Right renal pelvis (tissue), 4 donors: ENCODE measurements at places on chromosomes 6 and 20.
A peak's percentile ranks its signal among the peaks of the same experiment; 100 is the strongest.

- no peak for DNase-seq
Observed at GRCh38 chr6:11278207-11278559, 45.7 kb upstream of the NEDD9 start.

DNA sequence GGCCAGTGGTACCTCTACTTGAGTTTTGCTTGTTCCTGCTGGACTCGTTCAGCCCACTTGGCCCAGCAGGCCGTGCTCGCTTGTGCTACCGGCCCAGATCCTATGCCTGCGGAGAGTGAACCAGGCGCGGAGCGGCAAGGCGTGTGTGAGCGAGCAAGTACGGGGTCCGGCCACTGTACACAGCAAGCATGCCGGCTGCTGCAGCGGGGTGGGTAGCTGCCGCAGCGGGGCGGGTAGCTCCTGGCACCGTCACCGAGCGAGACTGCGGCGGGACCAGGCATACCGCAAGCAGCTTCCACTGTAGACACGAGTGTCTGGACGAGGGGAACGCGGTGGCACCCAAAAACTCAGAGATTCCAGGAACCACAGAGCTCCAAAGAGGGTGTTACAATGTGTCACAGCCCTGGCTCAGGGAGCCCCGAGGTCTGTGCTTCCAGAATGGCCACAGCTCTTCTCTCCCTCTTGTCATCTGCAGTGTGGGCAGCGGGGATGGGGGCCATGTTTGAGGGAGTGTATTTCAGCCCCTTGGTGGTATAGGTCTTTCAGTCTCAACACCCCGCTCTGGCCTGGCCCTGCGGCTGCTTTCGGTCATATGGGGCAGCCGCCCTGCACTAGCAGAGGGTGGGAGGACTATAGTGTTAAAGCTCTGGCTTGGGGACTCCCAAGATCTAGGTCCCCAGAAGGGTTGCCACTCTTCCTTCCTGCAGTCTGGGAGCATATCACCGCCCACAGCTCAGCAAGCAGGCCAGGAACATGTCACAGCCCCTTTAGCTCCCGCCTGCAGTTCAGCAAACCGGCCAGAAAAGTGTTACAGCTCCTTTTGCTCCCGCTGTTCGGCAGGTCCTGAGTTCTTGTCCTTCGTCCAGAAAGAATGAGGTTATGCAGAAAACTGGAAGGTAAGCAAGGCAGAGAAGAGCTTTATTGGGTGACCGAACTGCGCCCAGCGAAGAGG lies 6.1 kb upstream of the RWDD1 start:
- DNase-seq: no peak

DNA sequence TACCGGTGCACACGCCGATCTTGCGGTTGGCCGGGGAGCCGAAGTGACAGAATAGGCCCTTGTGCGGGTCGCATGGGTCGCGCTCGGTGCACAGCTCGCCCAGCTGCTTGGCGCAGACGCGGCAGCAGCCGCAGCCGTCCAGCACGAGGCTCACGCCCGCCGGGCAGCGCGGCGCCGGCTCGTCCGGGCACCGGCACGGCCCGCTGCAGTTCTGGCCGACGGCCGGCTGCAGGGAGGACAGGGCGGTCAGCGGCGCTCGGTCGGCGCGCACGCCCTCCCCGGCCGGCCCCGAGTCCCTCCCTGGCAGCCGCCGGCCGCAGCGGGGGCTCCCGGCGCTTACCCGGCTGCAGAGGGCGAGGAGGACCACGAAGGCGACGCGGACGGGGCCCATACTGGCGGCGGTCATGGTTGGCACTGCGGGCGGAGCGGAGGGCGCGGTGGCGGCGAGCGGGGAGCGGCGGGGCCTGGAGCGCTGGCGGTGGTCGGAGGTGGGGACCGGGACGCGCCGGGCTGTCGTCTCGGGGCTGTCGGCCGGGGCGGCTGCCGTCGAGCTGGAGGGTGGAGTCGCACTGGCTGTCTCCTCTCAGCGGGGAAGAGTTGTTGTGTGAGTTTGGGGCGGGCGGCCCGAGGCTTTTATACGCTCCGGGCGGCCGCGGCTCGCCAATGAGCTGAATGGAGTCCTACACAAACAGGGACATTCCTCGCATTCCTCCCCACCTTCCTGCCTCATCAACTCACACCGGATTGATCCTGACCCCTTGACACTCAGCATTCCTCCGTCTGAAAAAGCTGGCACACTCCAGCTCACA lies at the start of gene CCN2:
Gene CCN2 (minus strand): TSS at position 606 of the 809 bp plus-strand sequence. CDS start 200 bp downstream, at position 406.
- DNase-seq: peak; percentile 75

GRCh38 chr20:31716818-31717477 lies 5.7 kb downstream of the BCL2L1 start:
- DNase-seq: no peak

GRCh38 chr6:138818496-138819194 lies 22.8 kb downstream of the ECT2L start:
- DNase-seq: no peak

GRCh38 chr20:44398335-44398734 lies 42.8 kb downstream of the HNF4A start:
- no peak for DNase-seq

GRCh38 chr6:33668328-33668727 lies 43.2 kb downstream of the UQCC2 start:
- DNase-seq: no peak

- no peak for DNase-seq
Observed at GRCh38 chr6:82145926-82146452, 101.6 kb downstream of the IBTK start.

GRCh38 chr6:6583836-6584235 lies 4.7 kb upstream of the LY86 start:
- no peak for DNase-seq

DNA sequence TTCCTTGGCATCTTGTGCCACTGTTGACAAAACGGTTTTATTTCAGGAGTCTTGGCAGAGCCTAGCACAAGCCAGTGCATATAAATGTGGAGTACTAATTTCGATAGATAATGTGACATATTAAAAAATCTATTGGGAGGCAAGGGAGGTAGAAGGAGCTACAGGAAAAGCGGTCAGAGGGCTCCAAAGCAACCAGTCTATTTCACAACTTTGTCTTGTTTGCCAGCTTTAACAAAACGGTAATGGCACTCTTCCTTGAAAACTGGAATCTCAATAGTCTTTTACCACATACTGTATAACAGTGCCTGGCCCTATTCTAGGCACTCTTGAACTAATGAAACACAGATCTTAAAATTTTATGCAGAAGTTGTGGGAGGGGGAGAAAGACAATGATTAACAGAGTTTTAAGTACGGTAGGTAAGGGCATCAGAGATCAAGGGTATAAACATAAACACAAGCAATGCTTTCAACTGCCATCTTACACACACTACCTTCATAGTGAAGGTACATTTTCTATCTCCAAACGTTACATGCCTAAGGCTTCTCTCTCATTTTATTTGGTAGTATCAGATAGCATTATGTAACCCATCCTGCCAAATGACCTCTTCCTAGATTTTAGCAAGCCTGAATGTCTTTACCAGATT lies 33.5 kb upstream of the SYNCRIP start:
- DNase-seq: no peak

GRCh38 chr6:42201382-42201781 lies 6.6 kb upstream of the GUCA1B start:
- DNase-seq: no peak

DNA sequence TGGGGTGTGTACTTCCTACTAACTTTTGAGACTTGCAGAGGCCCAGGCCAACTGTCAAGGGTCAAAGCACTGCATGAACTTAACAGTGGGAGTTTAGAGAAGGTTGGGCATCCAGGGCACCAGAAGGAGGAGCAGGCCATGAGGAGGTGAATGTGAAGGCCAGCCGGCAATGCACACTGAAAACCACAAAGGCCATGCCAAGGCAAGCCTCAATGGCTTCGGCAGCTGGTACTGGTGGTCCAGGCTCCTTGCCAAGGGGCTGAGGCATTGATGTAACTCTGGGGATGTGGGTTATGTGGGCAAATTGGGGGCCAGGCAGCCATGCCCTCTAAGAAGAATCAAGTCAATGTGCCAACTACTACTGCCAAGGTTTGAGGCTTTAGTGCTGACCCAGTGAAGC lies 222.4 kb downstream of the UNC5CL start:
- DNase-seq: no peak

- DNase-seq: no peak
Observed at GRCh38 chr20:4689220-4689619, 32.5 kb upstream of the PRND start.

- DNase-seq: no peak
Observed at GRCh38 chr6:26478100-26478984, 20.6 kb downstream of the BTN2A1 start.

GRCh38 chr6:133551847-133552341 lies 310.7 kb downstream of the EYA4 start:
- no peak for DNase-seq

DNA sequence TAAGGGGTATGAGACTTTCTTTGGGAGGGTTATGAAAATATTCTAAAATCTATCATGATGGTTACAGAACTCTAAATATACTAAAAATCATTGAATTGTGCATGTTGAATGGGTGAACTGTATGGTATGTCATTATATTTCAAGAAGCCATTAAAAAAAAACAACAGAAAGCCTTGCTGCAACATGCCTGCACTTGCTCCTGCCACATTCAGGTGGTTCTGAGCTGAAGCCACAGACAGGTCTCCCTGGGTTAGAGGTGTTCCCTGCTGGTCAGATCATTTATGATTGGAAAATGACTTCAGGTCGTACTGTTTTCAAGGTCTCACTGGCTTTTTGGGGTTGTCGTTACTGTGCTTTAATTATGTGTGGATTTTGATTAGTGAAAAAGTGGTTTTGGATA lies 13.3 kb downstream of the GMPR start:
- DNase-seq: no peak

GRCh38 chr6:166554316-166554715 lies 32.2 kb downstream of the RAMACL start:
- DNase-seq: no peak

- DNase-seq: no peak
Observed at GRCh38 chr6:43932259-43933147, 162.5 kb downstream of the VEGFA start.

GRCh38 chr6:133399426-133399825 lies 158.3 kb downstream of the EYA4 start:
- no peak for DNase-seq

- DNase-seq: no peak
Observed at GRCh38 chr6:113122060-113122459, 735.1 kb upstream of the MARCKS start.

DNA sequence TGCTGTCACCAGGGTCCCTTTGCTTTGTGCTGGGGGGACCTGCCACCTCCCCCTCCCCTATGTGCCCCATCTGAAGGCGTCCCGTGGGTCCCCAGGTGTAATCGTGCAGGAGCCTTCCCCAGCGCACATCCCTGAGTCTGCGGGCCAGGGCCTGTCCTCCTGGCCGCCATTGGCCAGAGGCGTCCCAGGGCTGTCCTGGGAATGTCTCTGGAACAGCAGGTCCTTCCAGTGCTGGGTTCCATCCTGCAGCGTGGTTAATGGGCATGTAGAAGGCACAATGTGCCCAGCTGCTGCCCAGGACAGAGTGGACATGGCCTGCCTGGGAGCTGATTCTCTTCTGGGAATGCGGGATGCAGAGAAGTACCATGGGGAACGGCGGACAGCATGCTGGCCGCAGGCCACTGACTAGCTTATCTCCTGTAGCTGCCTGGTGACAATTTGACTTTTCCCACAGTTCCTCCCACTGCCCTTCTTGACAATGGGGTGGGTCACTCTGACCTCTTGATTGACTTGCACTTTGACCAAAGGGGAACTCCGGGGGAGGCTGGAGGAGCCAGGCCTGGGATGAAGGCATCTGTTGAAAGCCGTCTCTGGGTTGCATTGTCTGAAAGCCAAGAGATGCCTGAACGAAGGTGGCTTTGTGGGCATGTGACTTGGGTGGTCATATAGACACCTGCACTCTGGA lies 64.0 kb downstream of the CTCFL start:
- no peak for DNase-seq

DNA sequence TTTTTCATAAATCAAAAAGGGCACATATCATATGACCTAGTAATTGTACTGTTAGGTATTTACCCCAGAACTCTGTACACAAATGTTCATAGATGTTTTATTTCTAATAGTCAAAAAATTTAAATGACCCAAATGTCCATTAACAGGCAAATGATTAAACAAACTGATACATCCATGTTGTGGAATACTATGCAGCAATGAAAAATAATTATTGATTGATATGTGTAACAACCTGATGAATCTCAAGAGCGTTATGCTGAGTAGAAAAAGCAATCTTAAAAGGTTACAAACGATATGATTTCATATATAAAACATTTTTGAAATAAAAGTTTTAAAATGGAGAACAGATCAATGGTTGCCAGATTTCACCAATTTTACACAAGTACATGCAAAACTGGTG lies 18.1 kb downstream of the HTR1B start:
- DNase-seq: no peak

DNA sequence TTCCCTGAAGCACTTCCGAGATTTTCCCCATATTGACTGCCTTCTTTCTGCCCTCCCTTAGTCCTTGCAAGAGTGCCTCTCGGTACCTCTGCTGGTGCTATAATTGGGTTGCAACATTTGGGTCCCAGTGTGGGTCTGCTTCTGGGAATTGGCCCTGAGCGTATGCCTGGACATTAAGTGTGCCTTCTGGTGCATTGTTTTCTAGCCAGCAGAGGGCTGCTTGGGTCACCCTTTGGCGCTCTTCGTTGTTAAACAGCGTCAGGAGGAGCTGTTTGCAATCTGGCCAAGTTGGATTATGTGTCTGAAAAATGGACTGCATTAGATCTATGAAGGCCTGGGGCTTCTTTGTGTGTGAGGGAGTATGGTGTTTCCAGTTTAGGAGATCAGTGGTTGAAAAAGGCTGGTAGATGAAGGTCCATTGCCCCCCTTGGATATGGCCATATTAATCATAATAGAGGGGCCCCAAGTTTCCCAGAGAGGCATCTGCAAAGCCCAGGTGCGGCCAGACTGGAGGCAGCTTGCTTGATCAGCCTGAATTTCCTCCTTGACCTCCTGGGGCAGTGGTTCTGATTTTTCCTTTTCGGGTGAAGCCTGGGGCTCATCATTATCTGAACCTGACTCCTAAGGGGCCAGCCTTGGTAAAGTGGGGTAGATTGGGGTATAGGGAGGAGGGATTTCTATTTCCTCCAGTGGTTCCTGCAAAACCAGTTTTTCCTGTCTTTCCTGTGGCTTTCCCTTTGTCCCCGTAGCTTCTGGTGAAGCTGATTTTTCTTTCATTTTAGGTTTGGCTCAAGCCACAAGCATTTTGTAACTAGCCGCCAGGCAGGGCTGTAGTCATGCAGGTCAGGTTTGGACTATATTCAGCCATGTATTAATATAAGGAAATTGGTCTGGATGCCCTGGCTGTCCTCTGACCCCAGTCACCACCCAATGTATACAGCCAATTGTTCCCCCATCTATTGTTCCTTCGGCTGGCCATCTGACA lies 85.4 kb upstream of the GPR6 start:
- peak; percentile 70 for DNase-seq

- DNase-seq: no peak
Observed at GRCh38 chr20:48026981-48027592, 241.8 kb upstream of the SULF2 start.

DNA sequence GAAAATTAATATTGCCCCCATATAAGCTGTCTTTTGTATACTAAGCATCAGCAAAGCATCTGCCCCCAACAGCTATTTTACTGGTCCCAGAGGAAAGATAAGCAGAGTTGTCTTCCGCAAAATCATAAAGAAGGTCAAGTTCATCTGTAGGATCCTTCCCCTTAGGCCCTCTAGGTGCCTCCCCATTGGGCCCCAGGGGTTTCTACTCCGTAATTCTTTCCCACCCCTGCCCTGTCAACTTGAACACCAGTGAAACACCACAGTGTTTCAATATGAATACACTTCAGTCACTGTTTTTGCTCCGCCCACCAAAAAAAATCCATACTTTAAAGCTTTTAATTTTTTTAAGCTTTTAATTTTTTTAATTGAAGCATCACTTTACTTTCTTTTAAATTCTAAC lies 159.2 kb downstream of the ATXN1 start:
- no peak for DNase-seq
